Right atrium auricular region (tissue), 2 donors: ENCODE measurements at places on chromosomes 5 and 9. TPM values are rescaled to one million over a fixed set of nuclear protein-coding genes. Genes with fewer than 3 reads are reported as not detected.

The CDHR2 gene
- total RNA-seq, result 0.12 TPM

DNA sequence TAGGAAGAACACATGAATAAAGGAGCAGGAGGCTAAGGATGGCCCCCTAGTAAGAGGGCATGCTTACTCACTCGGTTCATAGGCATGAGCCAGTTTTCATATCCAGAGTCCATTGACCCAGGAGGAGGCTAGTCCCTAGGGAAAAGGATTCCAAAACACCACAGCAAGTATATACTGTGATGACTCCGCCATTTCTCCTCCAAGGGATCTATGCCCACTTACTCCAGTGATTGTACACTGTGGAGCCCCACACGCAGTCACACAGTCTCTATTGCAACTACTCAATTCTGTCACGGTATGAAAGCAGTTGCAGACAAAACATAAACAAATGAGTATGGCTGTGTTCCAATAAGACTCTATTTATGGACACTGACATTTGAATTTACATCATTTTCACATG is 117.7 kb upstream of the ALDH1B1 start:
- DNase-seq, result no peak
- no peaks in the 10 kb centered on the region for H3K4me1 ChIP-seq
- no peak overlapping the region for H3K27ac ChIP-seq
- H3K36me3 ChIP-seq, result no peaks in the 10 kb centered on the region

GRCh38 chr5:58504766-58505165 is 13.5 kb downstream of the GAPT start:
- H3K36me3 ChIP-seq, result no peaks in the 10 kb centered on the region
- H3K27ac ChIP-seq, result no peak overlapping the region
- no peak for DNase-seq
- no peak overlapping the region for H3K4me3 ChIP-seq
- H3K27me3 ChIP-seq, result no peaks in the 10 kb centered on the region
- no peaks in the 10 kb centered on the region for H3K4me1 ChIP-seq

GRCh38 chr5:6729386-6730310 is 16.4 kb downstream of the TENT4A start:
- H3K4me3 ChIP-seq, result no peak overlapping the region
- DNase-seq, result no peak
- H3K27ac ChIP-seq, result no peak overlapping the region
- peaks cover 83% of the 10 kb centered on the region for H3K4me1 ChIP-seq
- H3K27me3 ChIP-seq, result no peaks in the 10 kb centered on the region

DNA sequence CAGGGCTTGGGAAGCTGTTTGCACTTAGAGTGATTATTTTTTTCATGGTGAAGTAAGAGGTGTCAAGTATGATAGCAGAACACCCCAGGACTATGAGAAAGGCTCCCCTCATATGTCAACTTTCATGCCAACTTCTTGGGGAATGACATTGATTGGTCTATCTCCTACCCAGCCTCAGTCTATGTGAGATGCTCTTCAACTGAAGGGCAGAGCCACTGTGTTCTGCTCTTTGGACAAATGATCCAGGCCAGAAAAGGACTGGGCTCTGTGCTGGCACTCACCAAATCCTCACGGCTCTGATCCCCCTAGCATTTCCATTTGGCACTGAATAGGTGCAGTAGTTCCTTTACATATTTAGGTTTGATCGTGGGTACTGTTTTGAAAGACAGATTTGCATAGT is 151.1 kb downstream of the DMRT2 start:
- no peak overlapping the region for H3K27ac ChIP-seq
- peaks cover 8% of the 10 kb centered on the region for H3K4me1 ChIP-seq
- no peak overlapping the region for H3K4me3 ChIP-seq
- DNase-seq, result no peak
- no peaks in the 10 kb centered on the region for H3K27me3 ChIP-seq
- H3K36me3 ChIP-seq, result no peaks in the 10 kb centered on the region

- no peak for DNase-seq
- H3K4me1 ChIP-seq, result peaks cover 52% of the 10 kb centered on the region
- H3K4me3 ChIP-seq, result peak overlapping the region; percentile 88
- peak overlapping the region; percentile 97 for H3K27ac ChIP-seq
- H3K27me3 ChIP-seq, result no peaks in the 10 kb centered on the region
Measured at GRCh38 chr5:115840873-115841272, 492 bp downstream of the ATG12 start.

The AP3B1 gene
- 22.4 TPM for total RNA-seq

GRCh38 chr5:149959406-149960236 is 937 bp upstream of the SLC26A2 start:
- H3K36me3 ChIP-seq, result no peaks in the 10 kb centered on the region
- H3K27me3 ChIP-seq, result no peaks in the 10 kb centered on the region
- peaks cover 19% of the 10 kb centered on the region for H3K4me1 ChIP-seq
- H3K4me3 ChIP-seq, result peak overlapping the region; percentile 78
- DNase-seq, result no peak

The TAF11L10 gene
- not detected for total RNA-seq

The SEMA5A gene
- 14.1 TPM for total RNA-seq

The LCN10 gene
- total RNA-seq, result 4.5 TPM

DNA sequence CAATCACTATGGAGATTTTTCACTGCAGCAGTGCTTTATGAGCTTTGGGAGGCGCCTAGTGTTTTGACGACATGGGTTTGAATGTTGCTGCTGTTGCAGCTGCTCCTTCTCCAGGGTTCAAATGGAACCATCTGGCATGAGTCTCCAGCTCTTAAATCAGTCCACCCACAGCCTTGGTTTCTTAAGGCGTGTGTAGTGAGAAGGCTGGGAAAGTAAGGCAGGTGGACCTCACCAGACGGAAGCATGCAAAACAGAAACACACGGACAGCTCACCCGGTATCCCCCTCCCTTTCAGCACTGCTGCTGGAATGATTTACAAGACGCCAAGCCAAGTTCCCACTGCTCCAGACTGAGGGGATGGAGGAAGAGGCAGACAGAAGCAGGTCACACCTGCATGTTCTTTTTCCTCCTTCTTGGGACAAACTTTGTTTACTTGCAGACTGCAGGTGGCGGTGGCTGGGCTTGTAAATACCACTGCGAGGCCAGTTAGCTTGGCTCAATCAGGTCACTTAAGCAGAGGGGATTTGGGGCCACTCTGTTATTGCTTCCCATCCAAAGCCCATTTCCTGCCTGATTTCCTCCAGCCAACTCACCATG is 47.4 kb downstream of the ADAM19 start:
- H3K36me3 ChIP-seq, result peaks cover 29% of the 10 kb centered on the region
- H3K27me3 ChIP-seq, result no peaks in the 10 kb centered on the region
- H3K4me1 ChIP-seq, result peaks cover 39% of the 10 kb centered on the region

GRCh38 chr9:98862936-98863335 is 55.5 kb downstream of the GALNT12 start:
- H3K4me1 ChIP-seq, result peaks cover 76% of the 10 kb centered on the region
- no peaks in the 10 kb centered on the region for H3K36me3 ChIP-seq
- no peaks in the 10 kb centered on the region for H3K27me3 ChIP-seq
- H3K4me3 ChIP-seq, result no peak overlapping the region

The PCDHB15 gene
- total RNA-seq, result 5.3 TPM

The DMRT3 gene
- total RNA-seq, result not detected

The DNAJC21 gene
- total RNA-seq, result 50.8 TPM

DNA sequence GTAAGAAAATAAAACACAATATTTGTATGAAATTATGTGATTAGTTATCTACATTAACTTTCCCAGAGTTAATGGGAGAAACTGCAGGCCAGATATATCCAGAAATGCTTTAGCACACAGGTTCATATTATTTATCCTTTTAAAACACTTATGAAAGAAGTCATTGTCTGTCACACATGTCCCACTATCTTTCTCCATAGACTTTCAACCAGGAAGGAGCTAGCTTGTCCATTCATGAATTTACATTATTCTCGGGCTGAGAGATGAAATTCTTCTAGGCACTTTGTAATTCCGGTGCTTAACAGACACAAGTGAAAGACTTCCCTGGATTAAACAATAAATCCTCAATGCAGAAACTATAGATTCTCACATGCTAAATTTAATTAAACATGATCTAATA is 1043.2 kb downstream of the CDH9 start:
- no peaks in the 10 kb centered on the region for H3K36me3 ChIP-seq
- H3K27ac ChIP-seq, result no peak overlapping the region
- no peak for DNase-seq
- no peaks in the 10 kb centered on the region for H3K4me1 ChIP-seq
- H3K27me3 ChIP-seq, result no peaks in the 10 kb centered on the region
- no peak overlapping the region for H3K4me3 ChIP-seq

GRCh38 chr5:154834053-154834452 is 16.4 kb downstream of the FAXDC2 start:
- peaks cover 19% of the 10 kb centered on the region for H3K4me1 ChIP-seq
- no peak overlapping the region for H3K27ac ChIP-seq
- no peak for DNase-seq
- no peaks in the 10 kb centered on the region for H3K27me3 ChIP-seq
- H3K36me3 ChIP-seq, result peaks cover 42% of the 10 kb centered on the region

The PLK2 gene
- total RNA-seq, result 138 TPM

The PCDHB16 gene
- total RNA-seq, result 5.3 TPM

The GAS1 gene
- total RNA-seq, result 44.4 TPM

The HSPA5 gene
- total RNA-seq, result 128 TPM

- no peaks in the 10 kb centered on the region for H3K4me1 ChIP-seq
- peaks cover 23% of the 10 kb centered on the region for H3K36me3 ChIP-seq
- no peak overlapping the region for H3K4me3 ChIP-seq
- DNase-seq, result no peak
Measured at GRCh38 chr5:635306-636055, 23.3 kb downstream of the CEP72 start.

The IGIP gene
- total RNA-seq, result 13.8 TPM

The GARNL3 gene
- 8.9 TPM for total RNA-seq

DNA sequence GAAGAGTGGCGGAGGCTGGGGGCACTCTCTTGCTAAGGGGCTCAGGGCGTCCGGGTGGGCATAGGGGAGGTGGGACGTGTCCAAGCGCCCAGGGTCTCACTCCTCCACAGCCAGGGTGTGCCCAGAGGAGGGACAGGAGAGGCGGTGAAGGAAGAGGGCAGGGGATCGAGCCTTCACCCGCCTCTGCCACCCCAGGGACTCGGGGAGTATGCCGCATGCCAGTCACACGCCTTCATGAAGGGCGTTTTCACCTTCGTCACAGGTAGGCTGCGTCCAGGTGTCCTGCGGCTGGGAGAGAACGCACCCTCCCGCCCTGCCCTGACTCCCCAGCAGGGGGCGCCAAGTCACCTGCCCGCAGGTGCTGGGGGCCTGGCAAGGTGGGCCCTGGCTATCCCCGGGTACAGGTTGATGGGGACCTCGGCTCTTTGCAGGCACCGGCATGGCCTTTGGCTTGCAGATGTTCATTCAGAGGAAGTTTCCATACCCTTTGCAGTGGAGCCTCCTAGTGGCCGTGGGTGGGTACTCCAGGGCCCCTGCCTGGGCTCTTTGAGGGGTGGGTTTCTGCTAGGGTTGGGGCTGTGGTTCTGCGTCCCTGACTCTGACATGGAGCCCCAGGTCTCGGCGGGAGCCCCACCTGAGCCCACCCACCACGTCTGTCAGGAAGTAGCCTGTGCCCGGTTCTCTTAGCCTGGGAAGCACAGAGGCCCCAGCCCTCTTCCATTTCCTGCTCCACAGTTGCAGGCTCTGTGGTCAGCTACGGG is 552 bp downstream of the TMEM141 start:
- H3K27ac ChIP-seq, result peak overlapping the region; percentile 98
- H3K4me1 ChIP-seq, result no peaks in the 10 kb centered on the region
- H3K27me3 ChIP-seq, result no peaks in the 10 kb centered on the region
- peak overlapping the region; percentile 70 for H3K4me3 ChIP-seq

GRCh38 chr5:176685010-176685409 is 37.7 kb downstream of the TSPAN17 start:
- H3K27me3 ChIP-seq, result peaks cover 3% of the 10 kb centered on the region
- H3K36me3 ChIP-seq, result no peaks in the 10 kb centered on the region
- no peaks in the 10 kb centered on the region for H3K4me1 ChIP-seq
- no peak overlapping the region for H3K4me3 ChIP-seq

The NAIP gene
- total RNA-seq, result 8.8 TPM

DNA sequence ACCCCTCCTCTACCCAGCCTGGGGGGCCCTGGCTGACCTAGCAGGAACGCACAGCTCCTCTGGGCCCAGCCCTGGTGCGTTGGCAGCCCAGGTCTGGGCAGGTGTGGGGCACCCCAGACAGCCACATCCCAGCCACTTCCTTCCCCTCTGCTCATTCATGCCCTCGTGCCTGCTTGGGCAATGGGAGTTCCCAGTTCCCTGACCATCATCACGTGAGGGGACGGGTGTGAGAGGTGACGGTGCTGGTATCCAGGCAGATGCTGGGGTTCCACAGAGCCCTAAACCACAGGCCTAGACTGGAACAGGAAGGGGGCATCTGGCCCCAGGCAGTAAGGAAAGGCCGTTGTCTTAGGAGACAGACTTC is 8.4 kb downstream of the RALGDS start:
- peak overlapping the region; percentile 89 for H3K27ac ChIP-seq
- H3K4me3 ChIP-seq, result no peak overlapping the region
- H3K4me1 ChIP-seq, result peaks cover 64% of the 10 kb centered on the region
- DNase-seq, result no peak

- DNase-seq, result no peak
- H3K36me3 ChIP-seq, result no peaks in the 10 kb centered on the region
- H3K4me1 ChIP-seq, result no peaks in the 10 kb centered on the region
- no peaks in the 10 kb centered on the region for H3K27me3 ChIP-seq
- no peak overlapping the region for H3K27ac ChIP-seq
- no peak overlapping the region for H3K4me3 ChIP-seq
Measured at GRCh38 chr5:166909926-166910325, 1381.5 kb upstream of the WWC1 start.

DNA sequence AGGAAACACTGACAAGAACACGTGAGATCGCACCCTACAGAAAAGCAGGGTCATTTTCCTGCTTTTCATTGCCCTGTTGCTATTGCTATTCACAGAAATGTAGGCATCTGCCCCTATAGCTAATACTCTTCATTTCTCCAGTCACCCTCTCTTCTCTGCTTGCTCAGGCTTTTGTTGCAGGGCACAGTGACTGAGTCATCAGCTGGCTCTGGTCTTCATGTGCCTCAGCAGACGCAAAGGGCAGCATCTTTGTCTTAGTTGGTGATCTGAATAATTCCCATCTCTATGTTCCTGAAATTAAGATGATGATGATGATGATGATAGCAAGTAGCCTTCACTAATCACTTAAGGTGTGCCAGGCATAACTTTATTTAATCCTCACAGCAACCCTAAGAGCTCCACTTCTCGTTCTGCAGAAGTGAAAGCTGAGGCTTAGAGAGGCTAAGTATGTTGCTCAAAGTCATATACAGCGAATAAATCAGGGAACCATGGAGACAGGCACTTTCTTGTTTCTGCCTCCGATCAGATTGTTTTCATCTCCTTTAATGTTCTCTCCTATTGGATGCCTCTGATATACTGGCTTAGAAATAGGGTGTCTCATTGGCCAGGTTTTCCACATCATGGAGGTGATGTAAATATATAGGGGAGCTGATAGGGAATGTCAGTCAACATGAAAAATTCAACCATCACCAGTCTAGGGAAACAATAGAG is 133.0 kb upstream of the STK32A start:
- no peak overlapping the region for H3K4me3 ChIP-seq
- H3K36me3 ChIP-seq, result no peaks in the 10 kb centered on the region
- H3K27me3 ChIP-seq, result no peaks in the 10 kb centered on the region
- no peak overlapping the region for H3K27ac ChIP-seq

The ZNF879 gene
- 2.6 TPM for total RNA-seq
